ENCODE measurements at places on chromosomes 12 and 14.
A peak's percentile ranks its signal among the peaks of the same experiment; 100 is the strongest.

DNA sequence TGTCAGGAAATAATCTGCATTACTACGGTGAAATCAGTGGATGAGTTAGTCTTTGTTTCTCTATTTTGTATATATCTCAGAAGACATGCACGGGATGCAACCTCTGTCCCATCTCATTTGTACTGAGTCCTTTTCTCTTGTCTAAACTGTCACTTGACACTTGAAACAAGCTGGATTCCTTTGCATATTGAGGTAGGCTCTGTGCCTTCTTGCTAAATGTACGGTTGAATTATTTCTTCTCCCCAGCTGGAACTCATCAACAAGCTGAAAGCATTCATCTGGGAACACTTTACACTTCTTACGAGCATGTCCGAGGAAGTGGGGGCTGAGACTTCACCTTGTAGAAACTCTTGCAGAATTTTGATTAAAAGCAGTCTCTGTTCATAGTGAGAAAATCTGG, 119.5 kb downstream of the VEZT start:
- no peak for DNase-seq

GRCh38 chr12:14252697-14253096, 112.8 kb upstream of the ATF7IP start:
- no peak for DNase-seq

- DNase-seq = no peak
These were observed 88.1 kb downstream of the ITPR2 start for GRCh38 chr12:26744697-26745440.

- no peak for DNase-seq
These were observed 39.6 kb upstream of the KLRD1 start for GRCh38 chr12:10268037-10268436.

GRCh38 chr14:92646952-92647796, 101.3 kb downstream of the LGMN start:
- DNase-seq = peak; percentile 80

- DNase-seq = no peak
These were observed 10.4 kb downstream of the NCOR2 start for GRCh38 chr12:124556896-124557501.

DNA sequence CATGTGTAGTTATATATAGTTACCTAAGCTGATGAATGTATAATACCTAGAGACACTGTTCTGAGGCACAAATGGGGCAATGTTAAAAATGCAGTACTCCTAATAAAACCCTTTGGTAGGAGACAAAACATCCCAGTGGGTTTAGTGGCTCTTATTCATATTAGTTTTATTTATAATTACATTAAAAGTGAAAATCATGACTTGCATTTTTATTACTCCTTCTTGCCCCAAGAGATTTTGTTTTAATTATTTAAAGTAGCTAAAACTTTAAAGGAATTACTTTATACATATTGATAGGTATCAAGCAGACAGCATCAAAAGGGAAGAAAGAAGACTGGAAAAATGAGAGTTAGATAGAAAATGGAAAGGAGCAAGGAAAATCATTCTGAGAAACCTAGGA, 688.6 kb downstream of the GALC start:
- no peak for DNase-seq

GRCh38 chr12:47165934-47166333, 86.2 kb upstream of the AMIGO2 start:
- no peak for DNase-seq

DNA sequence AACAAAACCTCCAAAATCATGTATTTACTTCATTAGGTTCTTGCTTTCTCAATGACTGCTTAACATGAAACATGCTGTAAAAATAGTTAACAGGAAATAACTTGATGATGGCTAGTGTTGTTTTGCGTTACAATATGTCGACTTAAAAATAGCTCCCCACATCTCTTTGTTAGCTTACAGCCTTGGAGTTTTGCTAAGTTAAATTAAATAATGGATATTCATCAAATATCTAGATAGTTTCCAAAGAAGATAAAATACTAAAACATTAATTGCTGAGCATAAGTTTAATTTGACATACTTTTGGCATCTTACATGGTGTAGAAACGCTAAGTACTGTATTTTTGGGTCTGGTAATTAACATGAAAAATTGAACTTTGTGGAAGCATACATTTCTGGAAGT, 500.6 kb upstream of the NOVA1 start:
- no peak for DNase-seq

DNA sequence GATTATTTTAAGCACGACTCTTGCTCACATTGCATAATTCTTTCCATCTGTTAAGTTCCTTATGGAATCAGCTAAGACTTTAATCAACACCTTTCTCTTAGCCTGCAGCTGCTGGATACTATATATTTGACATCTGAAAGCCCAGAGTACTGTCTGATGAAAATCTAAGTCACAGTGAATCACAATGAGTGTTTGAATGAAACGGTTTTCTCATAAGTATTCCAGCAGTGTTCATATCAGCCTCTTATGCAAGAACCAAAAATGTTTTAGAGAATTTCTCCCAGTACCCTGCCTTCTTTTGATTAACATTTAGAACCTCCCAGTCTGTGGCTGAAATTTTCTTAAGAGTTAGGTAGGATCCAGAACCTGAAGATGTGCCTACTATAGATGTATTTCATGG, 55.6 kb downstream of the FRMD6 start:
- DNase-seq = no peak

- DNase-seq = no peak
These were observed 155.1 kb downstream of the PIK3C2G start for GRCh38 chr12:18416412-18416811.

GRCh38 chr12:32343496-32343895, 55.9 kb upstream of the FGD4 start:
- DNase-seq = no peak

GRCh38 chr14:76918256-76918781, 92.1 kb downstream of the LRRC74A start:
- DNase-seq = peak; percentile 70

DNA sequence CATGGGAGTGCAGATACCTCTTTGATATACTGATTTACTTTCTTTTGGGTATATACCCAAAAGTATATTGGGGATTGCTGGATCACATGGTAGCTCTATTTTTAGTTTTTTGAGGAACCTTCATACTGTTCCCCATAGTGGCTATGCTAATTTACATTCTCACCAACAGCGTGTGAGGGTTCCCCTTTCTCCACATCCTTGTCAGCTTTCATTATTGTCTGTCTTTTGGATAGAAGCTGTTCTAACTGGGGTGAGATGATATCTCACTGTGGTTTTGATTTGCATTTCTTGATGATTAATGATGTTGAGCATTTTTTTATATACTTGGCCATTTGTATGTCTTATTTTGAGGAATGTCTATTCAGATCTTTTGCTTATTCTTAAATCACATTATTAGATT, 44.1 kb upstream of the JDP2 start:
- DNase-seq = no peak

GRCh38 chr12:72271451-72272090, 599 bp upstream of the TRHDE start:
- peak; percentile 60 for DNase-seq

- no peak for DNase-seq
These were observed 308.1 kb downstream of the RPAP3 start for GRCh38 chr12:47397664-47398281.

DNA sequence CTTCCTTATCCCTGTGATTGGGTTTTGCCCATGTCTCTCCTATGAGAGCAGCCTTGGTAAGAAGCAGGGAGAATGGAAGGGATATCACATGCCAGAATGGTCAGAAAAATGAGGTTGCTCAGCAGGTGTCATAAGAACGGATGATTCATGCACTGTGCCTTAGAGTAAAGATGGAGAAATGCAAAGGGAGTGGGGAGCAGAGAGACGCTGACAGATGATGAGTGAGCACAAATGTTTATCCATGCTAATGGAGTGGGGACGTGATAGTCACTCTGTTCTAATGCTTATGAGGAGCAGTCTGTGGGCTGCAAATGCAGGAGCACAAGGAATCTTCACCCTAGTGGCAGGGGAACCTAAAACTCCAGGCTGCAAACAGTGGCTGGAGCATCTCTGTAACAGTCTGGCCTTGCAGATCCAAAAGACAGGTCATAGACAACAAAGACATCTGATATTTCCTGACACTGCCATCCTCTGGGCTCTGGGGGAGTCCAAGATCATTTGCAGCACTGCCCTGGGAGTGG, 243.2 kb downstream of the CACNA1C start:
- no peak for DNase-seq

- DNase-seq = no peak
These were observed 30.1 kb downstream of the CLEC1A start for GRCh38 chr12:10068644-10069043.

DNA sequence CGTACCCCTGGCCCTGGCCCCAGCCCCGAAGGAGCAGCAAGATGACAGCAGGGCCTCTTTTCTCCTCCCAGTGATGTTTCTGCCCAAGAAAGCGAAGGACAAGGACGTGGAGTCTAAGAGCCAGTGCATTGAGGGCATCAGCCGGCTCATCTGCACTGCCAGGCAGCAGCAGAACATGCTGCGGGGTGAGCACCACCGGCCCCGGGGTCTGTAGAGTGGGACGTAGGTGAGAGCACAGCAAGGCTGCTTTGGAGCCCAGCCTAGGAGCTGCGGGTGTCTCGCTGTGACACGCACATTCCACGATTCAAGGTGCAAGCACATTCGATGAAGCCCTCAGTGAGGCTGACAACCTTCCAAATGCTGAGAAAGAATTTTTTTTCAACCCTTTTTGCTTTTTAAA, 5.2 kb upstream of the TEX22 start:
- no peak for DNase-seq

- no peak for DNase-seq
These were observed 1.7 kb upstream of the EIF5 start for GRCh38 chr14:103332143-103332919.

DNA sequence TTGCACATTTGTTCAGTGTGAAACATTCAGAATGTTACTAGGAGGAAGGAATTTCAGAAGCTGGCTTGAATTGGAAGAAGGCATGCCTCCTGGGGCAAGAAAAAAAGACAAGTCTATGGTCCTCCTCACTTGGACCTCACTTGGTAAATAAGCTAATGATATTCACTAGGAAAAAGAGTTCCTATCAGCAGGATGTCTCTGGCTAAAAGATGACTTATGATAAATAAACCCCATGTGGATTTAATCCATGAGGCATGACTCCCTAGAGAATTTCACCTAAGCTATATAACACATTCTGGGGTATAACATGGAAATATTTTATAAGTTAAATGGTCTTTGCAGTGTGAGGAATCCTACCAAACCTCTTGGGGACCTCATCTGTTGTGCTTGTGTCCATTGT, 199.9 kb downstream of the LRIG3 start:
- no peak for DNase-seq
